ENCODE measurements at places on chromosomes 7 and 10.

- DNase-seq, result no peak
Measured at GRCh38 chr10:18140957-18141845, 977 bp downstream of the CACNB2 start.

GRCh38 chr7:19161671-19162070 lies 16.4 kb upstream of the FERD3L start:
- DNase-seq, result no peak

DNA sequence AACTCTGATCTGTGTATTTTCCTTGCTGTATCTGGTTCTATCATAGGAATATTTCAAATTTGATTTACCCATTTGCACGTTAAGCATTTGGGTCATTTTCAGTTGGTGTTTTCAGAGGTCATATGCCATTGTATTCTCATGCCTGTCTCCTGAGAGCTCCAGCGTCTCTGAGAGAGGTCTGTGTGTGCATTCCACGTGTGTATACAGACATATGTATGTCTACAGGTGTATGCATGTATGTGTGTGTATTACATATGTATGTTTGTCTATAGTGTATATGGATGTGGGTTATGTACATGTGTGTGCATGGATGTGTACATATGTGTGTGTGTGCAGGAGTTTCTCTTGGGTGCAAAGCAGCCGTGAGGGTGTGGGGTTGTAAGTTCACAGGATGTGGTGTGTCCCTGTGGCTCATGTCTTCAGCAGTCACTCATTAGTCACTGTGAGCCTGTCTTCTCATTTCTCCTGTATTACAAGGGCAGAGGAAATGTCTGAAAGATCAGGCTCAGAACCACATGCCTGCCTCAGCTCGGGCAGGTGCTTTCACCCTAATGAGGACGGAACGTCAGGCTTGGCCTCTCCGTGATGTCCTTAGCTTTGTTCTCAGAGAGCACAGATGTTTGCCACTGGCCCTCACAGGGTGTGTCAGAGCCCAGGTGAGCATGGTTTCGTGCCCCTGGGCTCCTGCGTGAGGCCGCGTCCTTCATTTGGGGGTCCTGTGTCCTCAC lies 101.6 kb downstream of the NKX6-2 start:
- DNase-seq, result peak; percentile 20

GRCh38 chr10:48798481-48799254 lies 114.0 kb downstream of the WDFY4 start:
- DNase-seq, result no peak

- no peak for DNase-seq
Measured at GRCh38 chr7:88665892-88666514, 93.5 kb upstream of the ZNF804B start.

DNA sequence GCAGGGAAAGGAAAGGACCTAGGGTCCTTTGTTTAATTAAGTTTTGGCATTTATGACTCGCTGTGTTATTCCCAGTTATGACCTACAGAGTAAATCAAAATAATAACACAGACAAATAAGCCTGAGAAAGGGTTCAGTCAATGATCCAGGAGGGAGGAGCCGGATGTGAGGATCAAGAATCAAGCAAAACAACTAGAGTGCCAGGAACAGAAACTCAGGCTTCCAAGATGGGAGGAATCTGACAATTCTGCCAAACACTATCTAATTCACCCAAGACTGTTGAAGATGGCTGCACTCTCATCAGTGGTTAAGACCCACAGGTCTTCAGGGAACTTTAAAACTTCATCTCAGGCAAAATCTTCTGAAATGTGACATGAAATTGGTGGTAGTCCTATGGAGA lies 50.3 kb upstream of the PIP4K2A start:
- no peak for DNase-seq

GRCh38 chr10:127694580-127695193 lies 42.3 kb upstream of the FOXI2 start:
- peak; percentile 12 for DNase-seq

GRCh38 chr7:110253093-110253492 lies 837.8 kb upstream of the LRRN3 start:
- no peak for DNase-seq

- no peak for DNase-seq
Measured at GRCh38 chr10:130061760-130062159, 48.9 kb downstream of the C10orf143 start.

DNA sequence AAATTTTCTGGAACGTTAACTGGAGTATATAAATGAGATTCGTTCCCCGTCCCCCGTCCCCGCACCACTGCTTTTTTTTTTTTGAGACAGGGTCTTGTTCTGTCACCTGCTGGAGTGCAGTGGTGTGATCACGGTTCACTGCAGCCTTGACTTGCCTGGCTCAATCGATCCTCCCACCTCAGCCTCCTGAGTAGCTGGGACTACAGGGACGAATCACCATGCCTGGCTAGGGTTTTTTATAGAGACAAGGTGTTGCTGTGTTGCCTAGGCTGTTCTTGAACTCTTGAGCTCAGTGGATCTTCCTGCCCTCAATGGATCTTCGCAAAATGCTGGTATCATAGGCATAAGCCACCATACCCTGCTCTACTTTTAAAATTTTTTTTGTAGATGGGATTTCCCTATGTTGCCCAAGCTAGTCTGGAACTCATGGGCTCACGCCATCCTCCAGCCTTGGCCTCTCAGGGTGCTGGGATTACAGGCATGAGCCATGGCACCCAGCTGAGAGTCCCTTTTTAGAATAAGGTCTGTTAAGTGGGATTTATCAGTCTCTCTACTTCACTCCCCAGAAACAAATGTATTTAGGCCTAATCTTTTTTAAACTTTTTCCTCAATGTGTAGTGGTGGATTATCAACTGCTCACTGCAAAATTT lies 122.9 kb downstream of the LYZL1 start:
- DNase-seq, result no peak

- no peak for DNase-seq
Measured at GRCh38 chr7:133545618-133546017, 292.7 kb downstream of the EXOC4 start.

GRCh38 chr7:48755061-48755555 lies 169.2 kb upstream of the CDC14C start:
- DNase-seq, result no peak

DNA sequence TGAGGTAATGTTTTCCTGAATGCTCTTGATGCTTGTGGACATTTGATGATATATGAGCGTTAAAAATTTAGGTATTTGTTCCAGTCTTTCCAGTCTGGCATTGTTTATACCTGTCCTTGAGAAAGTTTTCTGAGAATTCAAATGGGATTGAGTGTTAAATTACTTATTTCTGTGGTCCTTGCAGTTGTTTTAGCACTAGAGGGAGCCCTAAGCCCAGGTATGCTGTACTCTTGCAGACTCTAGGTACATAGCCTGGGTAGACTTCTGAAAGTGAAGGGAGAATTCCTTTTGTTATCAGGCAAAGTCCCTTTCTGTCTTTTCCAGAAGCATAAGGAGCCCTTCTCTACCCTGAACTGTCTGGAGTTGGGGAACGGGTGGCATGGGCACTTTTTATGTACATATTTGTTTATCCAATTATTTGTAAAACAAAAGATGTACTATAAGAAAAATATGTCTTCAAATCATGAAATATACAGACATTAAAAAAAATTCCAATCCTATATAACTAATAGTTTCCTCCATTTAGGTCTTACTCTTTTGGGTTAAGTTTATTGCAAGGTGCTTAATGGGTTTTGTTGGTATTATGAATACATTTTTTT lies 262.1 kb downstream of the ATRNL1 start:
- DNase-seq, result no peak

DNA sequence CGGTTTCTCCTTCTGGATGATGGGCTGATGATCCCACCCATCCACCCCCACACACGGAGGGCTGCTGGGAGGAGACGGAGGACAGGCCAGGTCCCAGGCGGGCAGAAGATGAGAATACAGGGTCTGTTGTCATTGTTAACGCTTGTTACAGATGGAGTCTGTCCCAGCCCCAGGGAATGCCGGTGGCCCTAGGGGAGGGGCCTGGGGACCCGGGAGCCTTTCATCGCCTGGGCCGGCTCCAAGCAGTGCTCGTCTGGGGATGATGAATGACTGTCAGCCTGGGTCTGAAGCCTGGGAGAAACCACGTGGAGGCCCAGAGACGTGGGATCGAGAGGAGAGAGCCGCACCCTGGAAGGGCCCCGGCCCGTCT lies 69.2 kb downstream of the UNCX start:
- no peak for DNase-seq

GRCh38 chr10:21388589-21388988 lies 136.9 kb downstream of the SKIDA1 start:
- DNase-seq, result no peak

GRCh38 chr7:128121711-128122530 lies 90.7 kb upstream of the LRRC4 start:
- DNase-seq, result no peak

GRCh38 chr7:137835486-137836112 lies 11.2 kb downstream of the DGKI start:
- no peak for DNase-seq

DNA sequence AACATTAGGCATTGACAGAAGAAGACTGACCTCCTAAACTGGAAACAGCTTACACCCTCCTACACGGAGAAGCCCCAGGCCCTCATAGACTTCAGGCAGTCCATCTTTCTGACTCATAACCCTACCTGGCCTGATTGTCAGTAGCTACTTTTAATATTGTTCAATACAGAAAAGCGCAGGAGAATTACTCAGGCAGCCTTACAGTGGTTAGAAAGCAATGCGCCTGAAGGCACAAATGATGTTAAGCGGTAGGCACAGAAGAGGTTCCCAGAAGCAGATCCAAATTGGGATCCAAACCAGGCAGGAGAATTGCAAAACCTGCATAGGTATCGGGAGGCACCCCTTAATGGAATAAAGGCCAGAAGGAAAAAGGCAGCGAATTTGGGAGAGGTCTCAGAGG lies 5.4 kb upstream of the CYREN start:
- DNase-seq, result no peak

- no peak for DNase-seq
Measured at GRCh38 chr7:7830122-7830878, 111.9 kb upstream of the RPA3 start.

DNA sequence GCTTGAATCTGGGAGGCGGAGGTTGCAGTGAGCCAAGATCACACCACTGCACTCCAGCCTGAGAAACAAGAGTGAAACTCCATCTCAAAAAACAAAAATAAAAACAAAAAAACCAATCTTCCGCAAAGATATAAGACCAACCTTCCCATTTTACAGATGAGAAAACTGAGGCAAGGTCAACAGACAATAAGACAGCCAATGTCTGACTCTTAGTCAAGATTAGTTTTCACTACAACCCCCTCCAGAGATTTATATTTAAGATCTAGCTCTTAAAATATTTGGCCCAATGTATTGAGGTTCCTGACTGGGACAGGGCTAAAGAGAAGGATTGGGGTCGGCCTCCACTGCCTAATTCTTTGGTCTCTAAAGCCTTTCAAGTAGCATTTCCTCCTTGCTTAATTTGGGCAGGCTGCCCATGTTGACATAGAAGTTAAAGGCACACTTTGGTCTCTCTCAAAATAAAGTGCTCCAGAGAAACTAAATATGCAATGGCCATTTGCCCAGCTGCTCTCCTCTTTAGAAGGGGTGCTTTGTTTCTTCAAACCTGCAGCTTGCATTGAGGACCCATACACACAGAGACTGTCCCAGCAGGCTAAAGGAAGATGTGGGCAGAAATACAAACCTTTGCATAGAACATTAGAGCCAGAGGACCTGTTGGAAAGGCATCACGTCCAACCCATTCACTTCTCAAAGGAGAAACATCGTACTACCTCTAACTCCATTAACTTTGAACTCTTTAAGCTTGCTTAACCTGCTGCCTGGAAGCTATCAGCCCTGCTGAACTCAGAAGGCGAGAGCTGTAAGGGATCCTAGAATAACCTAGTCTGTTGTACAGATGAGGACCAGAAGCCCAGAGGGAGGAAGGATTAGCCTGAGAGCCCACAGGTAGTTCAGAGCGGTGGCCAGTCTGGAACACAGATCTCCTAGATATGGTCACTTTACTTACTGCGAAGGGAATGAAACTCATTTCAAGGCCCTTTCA lies 3.9 kb downstream of the TECTB start:
- no peak for DNase-seq

GRCh38 chr10:51643734-51644133 lies 55.7 kb downstream of the CSTF2T start:
- DNase-seq, result no peak

GRCh38 chr10:77936697-77937567 lies 10.4 kb upstream of the DLG5 start:
- no peak for DNase-seq

- DNase-seq, result no peak
Measured at GRCh38 chr10:14592566-14592965, 182.1 kb downstream of the FAM107B start.

- DNase-seq, result no peak
Measured at GRCh38 chr7:133364959-133365690, 112.2 kb downstream of the EXOC4 start.

GRCh38 chr7:151012911-151013347 lies 11.4 kb downstream of the ATG9B start:
- no peak for DNase-seq

- no peak for DNase-seq
Measured at GRCh38 chr10:29479981-29480954, 154.5 kb downstream of the SVIL start.

- DNase-seq, result no peak
Measured at GRCh38 chr10:30467651-30468338, 33.8 kb downstream of the MAP3K8 start.

GRCh38 chr10:117726596-117727295 lies 184.2 kb downstream of the EMX2 start:
- DNase-seq, result no peak

DNA sequence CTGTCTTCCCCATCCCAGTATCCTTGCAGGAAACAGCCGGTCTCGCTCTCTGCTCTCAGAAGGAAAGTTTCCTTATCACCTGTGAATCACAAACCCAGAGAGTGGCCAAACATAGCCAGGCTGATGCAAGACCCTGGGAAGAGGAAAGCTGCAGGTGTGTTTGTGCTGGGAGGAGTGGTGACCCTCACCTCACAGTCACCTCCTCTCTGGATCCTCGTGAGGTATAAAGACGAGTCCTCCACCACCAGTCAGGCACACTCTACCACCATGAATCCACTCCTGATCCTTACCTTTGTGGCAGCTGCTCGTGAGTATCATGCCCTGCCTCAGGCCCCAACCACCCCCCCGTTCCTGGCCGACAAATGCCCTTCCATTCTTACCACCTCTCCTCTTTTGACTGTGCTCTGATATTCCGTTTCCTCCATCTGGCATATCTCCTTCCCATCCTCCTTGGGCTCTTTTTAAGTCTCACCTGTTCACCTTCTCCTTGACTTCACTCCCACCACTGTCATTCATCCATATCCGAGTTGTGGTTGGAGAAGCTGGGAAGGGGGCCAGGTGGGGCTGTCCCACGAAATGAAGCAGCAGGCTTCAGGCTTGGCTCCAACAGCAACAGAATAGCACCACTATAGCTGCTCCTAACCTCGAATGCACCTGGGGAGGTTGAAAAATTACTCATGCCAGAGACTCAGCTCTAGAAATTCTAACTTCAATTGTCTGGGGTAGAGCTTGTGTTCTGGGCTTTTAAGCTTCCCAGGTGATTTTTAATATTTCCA lies at the start of gene PRSS1:
TSS of gene PRSS1 (plus strand) at position 255 of the 776 bp plus-strand sequence. CDS start at position 268, 13 bp downstream.
- DNase-seq, result no peak
